H1 (cell line): ENCODE measurements at places on chromosomes 2 and 18. TPM values are rescaled to one million over a fixed set of nuclear protein-coding genes. Genes with fewer than 3 reads are reported as not detected.

- DNase-seq = no peak
These were observed 98.9 kb upstream of the EPAS1 start for GRCh38 chr2:46198164-46198883.

The CNDP1 gene
- not detected in 2 replicates for total RNA-seq

- no peak for DNase-seq
These were observed 109.7 kb upstream of the ARL5A start for GRCh38 chr2:151937966-151938365.

- DNase-seq = peak; percentile 63
These were observed 36.6 kb downstream of the SLC14A1 start for GRCh38 chr18:45760462-45761036.

The CD8B2 gene
- not detected in 2 replicates for total RNA-seq

The ASB18 gene
- not detected in 2 replicates for total RNA-seq

The EFHD1 gene
- total RNA-seq = 1.5 and 3.4 TPM in 2 replicates

The GPR39 gene
- 0.63 and 0.65 TPM in 2 replicates for total RNA-seq

DNA sequence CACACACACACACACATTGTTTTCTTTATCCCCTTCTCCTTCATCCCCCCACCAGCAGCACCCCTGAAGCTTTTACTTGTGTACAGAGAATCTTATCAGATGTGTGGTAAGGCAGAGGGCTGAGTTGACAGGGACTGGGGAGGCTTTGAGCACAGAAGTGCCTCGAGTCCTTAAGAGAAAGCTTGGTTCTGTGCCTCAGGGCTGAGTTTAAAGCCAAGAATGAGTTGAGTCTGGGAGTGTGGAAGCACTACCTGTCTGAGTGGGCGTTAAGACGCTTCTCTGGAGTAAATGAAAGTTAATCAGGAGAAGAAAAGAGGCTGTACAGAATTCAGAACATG is 2.7 kb downstream of the ID2 start:
- DNase-seq = no peak

GRCh38 chr2:222269132-222269531 is 29.7 kb downstream of the PAX3 start:
- no peak for DNase-seq

The ABCG5 gene
- total RNA-seq = not detected in 2 replicates

DNA sequence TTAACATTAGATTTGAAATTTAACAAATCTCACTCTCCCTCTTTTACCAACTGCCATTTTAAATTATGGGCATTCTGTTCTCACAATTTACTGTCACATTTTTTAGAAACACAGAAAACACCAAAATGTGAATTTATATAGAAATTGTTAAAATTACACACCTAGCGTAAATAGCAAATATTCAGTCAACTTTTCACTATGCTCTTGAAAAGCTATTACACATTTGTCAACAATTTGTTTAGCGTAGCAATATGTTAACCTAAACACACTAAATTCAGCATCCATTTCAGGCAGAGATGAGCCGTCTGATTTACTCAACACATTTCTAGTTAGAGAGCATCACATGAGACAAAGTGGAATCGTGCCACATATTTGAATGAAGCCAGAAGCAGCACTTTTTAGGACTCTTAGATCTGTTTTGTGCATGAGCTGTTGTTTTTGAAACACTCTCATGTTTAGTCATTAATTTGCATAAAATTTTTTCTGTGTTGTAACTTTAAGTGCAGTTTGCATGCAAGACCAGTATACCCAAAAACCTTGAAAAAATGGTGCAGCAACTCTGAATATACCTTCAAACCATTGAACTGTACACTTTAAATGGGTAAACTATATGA is 8.2 kb downstream of the TTC32 start:
- no peak for DNase-seq

The LYG1 gene
- total RNA-seq = 0.86 TPM in 1 of 2 replicates, not detected in the other

DNA sequence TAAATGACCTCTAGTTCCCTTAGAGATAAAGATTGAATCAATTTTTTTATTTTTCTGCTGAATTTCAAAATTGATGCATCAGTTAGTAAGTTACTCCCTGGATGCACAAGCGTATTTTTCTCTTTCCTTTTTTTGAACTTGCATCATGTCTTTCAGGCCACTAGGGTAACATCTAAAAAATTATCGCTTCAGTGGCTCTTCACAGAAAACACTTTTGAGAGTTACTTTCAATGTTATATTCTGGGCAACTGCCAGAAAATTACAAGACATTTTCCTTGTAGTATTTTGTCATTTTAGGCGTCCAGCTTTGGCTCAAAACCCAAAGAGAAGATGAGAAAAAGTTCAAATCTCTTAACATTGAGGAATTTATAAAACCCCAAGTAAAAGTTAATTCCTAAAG is 59.8 kb downstream of the DSEL start:
- DNase-seq = no peak

DNA sequence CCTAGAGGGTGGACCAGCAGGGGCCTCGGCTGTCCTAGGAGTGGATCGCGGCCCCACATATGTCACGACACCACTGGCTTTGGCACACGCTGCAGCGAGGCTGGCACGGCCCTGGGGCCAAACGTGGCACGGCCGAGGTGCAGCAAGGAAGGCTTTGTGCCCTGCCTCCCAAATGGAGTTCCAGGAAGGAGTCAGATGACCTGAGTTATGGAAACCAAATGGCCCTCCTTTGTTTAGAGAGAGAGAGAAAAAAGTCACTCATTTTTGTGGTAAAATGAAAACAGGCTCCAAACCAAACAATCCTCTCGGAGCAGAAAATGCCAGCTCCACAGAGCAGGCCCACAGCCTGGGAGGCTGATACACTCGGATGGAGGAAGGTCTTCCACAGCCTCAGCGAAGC is 105.6 kb downstream of the ANTXR1 start:
- no peak for DNase-seq

GRCh38 chr18:61597316-61597715 is 264.1 kb downstream of the CDH20 start:
- no peak for DNase-seq

DNA sequence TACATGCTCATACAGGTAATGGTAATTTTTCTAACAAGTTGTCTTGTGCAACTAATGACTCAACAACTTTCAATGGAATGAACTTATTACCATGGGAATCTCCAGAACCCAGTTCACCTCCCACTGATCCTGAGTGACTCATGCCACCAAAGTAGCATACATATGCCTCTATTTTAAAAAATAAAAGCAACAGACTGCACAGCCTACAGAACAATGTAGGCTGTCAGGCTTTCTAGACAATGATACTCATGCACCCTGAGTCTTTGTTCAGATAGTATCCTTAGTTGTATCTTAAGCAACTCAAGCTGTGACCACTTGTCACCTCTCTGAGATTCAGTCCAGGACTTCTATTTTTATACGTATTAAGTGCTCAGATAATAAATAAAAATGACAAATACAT is 531.0 kb upstream of the SETBP1 start:
- no peak for DNase-seq

GRCh38 chr2:101558740-101559525 is 84.0 kb upstream of the RFX8 start:
- DNase-seq = no peak

GRCh38 chr2:5690286-5690685 is 1.9 kb upstream of the SOX11 start:
- DNase-seq = no peak

The LRATD1 gene
- total RNA-seq = 2.3 and 2.4 TPM in 2 replicates

- no peak for DNase-seq
These were observed 113.9 kb downstream of the HDAC4 start for GRCh38 chr2:239286901-239287300.

GRCh38 chr2:11473659-11474433 is 7.9 kb upstream of the E2F6 start:
- DNase-seq = no peak

DNA sequence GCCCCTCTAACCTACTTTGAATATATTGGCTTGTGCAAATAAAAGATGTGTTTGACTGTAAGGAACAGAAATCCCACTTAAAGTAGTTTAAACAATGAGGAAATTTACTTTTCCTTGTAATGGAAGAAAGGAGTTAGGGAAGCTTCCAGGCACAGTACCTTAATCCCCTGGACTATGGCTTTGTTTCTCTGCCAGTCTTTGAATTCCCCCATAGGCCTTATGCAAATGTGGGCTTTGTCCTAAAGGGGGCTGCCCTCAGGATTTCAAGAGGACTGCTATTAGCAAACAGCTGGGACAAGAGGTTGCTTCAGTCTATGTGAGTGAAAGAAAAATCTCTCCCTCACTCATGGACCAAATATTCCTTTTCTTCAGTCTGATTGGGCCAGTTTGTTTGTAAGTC is 255.1 kb upstream of the THSD7B start:
- peak; percentile 63 for DNase-seq

GRCh38 chr2:209937893-209938292 is 64.5 kb upstream of the RPE start:
- no peak for DNase-seq

GRCh38 chr2:230205034-230205433 is 14.8 kb downstream of the SP110 start:
- no peak for DNase-seq

GRCh38 chr2:36444216-36444936 is 88.8 kb downstream of the CRIM1 start:
- no peak for DNase-seq

DNA sequence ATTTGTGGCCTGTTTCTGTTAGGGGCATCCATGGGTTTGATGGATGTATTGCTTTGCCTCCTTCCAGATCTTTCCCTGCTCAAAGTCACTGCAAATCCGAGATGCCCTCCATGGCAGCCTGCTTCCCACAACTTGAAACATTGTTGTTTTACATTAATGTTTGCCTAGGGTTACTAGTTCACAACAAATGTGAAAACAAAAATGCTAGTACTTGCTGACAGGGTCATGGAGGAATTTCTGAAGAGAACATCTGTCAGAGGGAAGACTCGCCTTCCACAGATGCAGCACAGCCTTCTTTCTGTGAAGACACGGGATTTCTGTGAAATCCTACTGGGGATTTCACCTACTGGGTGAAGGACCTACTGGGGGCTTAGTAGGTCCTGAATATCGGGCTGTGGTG is 260.0 kb upstream of the FN1 start:
- no peak for DNase-seq

DNA sequence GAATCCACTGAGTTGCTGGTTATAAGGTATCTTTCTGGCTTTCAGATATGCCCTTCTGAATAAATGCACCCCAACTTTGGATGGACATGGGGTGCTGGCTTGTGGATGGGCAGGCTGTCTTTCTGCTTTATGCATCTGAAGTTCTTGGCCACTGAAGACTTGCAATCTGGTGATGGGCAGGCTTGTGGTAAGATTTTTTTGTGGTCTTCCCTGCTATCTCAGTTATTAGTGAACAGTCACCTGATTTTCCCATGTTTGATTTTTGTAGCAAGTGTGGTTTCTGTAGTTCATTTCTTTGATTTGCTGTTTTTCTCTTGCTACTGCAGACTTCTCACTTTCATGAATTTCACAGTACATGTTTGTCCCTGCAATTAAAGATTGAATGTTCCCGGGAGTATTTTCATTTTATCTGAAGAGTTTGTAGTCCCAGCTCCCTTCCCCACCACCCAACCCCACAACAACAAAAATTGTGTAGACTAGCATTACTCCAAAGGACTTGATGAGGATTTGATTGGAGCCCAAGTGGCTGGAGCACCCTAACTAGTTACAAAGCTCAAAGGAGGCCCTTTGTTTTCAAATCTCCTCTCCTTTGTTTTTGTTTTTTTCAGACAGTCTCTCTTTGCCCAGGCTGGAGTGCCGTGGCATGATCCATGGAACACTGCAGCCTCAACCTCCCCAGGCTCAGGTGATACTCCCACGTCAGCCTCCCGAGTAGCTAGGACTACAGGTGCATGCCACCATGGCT is 63.6 kb upstream of the MGAT5 start:
- no peak for DNase-seq

GRCh38 chr2:10239561-10239967 is 63.1 kb upstream of the HPCAL1 start:
- peak; percentile 69 for DNase-seq

- no peak for DNase-seq
These were observed 708.1 kb downstream of the SLC4A3 start for GRCh38 chr2:220335591-220335915.

The SH3RF3 gene
- 0.42 and 0.65 TPM in 2 replicates for total RNA-seq

The RNF152 gene
- total RNA-seq = 2.2 and 2.7 TPM in 2 replicates

GRCh38 chr18:4245456-4245855 is 209.7 kb downstream of the DLGAP1 start:
- DNase-seq = no peak

DNA sequence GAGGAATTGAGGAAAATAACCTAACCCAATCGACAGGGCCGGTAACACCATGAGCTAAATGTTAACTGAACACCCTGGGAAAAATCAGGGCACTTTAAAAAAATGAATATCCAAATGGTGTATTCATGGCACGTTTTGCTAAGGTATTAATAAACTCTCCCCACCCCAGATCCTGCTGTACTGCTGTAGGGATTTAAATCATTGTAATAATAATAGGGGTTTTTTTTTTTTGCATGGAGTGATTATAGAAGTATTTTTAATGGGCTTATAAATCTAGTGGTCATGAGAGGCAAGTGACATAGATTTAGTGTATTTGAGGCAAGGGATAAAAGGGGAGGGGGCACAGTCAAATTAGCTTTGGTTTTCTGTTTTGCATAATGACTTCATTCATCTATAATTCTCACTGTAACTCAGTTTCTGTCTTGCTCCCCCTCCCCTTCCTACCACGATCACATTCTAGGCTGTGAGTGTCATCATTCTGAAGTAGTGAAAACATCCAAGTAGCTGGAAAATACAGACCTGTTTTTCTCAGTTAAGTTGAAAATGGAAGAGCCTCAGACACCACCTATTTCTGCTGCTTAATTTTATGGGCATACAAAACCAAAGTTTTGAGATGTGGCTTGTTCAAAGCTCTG is 18.2 kb upstream of the MGAT5 start:
- DNase-seq = no peak

The NETO1 gene
- 19.3 and 22.3 TPM in 2 replicates for total RNA-seq

DNA sequence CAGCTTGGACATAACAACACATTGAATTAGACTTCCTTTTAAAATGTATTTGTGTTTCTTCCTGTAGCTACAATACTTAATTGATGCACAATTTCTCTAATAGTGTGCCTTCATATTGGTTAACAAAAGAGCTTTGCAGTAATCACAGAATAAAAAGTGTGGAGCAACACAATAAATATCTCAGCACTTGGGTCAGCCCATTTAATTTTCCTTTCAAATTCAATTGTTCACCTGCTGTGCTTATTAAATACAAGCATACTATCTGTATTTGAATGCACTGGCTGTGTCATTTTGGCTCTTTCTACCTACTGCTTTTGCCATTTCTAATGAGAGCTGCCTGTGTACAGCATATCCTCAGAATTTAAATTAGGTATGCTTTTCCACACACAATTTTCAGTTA is 1641.3 kb upstream of the SLC39A10 start:
- DNase-seq = no peak
